ENCODE measurements at places on chromosomes 13 and 19.

DNA sequence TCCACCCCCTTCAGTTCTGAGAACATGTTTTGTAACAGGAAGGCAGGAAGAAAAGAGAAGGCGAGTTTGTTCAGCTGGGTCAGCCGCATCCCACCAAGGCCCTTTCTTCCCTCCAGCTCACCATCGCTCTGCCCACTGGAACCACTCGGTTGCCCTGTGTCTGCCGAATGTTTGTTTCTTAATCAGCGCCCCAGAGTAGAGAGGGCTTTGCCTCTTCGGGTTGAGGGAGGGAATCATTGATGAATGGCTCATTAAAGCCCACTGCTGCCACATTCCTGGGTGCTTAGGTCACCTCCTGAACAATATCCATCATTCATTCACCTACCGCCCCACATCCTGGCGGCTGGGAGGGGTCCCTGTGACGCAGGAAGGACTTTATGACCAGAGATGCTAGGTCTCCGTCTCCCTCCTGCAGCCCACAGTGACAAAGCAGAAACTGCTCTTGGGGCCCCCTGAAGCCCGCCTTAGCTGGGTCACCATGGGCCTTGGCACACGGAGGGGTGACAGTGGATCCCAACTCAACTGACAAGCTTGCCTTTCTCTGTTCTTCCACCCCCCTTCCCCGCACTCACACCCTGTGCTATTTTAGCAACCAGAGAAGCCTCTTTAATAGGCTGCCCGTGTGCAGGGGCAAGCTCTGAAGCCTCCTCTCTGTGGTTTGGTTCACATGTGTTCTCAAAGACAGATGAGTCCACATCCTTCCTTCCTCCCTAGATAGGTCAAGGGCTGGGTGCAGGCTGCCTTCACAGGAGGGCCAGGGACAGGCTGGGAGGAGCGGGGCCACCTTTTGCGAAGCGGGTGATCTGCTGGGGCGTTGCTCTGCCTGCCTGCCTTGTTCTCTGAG lies 46.2 kb downstream of the ACTN4 start:
- peak; percentile 90 for DNase-seq

GRCh38 chr13:36973621-36974295 lies 25.4 kb downstream of the ALG5 start:
- DNase-seq: peak; percentile 39

- peak; percentile 47 for DNase-seq
These were observed 13.8 kb downstream of the METTL21C start for GRCh38 chr13:102680842-102681740.

DNA sequence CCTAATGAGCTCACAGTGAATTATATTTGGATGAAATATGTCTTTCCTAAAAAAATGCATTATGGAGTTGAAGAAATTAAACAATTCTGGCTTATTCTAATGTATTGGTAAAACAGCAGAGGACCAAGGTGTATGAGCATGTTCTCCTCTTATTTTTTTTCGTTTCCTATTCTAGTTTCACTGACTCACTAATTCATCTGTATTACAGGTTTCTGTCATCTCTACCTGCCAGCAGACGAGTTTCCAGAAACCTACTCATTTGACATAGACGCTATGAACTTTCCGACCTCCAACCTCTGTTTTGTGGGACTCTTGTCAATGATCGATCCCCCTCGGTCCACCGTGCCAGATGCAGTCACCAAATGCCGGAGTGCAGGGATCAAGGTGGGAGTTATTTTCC lies 20.3 kb downstream of the ATP12A start:
- DNase-seq: no peak

GRCh38 chr13:38804536-38804935 lies 117.7 kb downstream of the FREM2 start:
- DNase-seq: no peak

DNA sequence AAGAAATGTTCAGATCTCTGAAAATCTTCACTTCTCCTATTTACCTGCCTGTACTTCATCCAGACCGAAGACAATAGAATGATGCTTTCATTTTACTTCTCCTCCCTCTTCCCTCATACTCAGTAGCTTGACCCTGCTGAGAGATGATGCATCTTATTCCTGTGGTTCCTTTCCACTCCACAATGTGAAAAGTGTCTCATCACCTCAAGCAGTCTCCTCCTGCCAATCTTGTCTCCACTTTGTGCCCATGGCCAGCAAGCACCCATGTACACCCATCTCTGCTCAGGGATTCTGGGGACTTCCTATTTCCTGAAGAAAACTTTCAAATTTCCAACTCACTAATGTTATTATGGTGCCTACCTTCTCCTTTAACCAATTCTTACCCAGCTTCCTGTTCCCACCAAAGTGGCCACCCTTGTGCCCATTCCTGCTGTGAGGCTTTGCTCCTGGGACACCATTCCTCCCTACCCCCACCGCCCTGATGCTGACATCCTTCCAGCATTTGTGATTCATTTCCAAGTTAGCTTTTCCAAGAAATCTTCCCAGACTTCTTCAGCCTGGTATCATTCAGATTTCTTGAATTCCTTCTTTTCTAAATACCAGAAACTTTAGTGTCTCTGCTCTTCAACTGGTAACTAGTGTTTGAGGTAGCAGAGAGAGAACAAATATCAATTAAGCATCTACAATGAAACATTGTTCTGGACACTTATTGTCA lies 212.5 kb downstream of the POSTN start:
- no peak for DNase-seq
